Spleen (tissue), 13 donors: ENCODE measurements at places on chromosomes 5 and 9.

- no peak for DNase-seq
Observed at GRCh38 chr9:26357803-26358344, 534.7 kb downstream of the CAAP1 start.

- DNase-seq, result no peak
Observed at GRCh38 chr5:141914797-141915196, 8.9 kb upstream of the DELE1 start.

DNA sequence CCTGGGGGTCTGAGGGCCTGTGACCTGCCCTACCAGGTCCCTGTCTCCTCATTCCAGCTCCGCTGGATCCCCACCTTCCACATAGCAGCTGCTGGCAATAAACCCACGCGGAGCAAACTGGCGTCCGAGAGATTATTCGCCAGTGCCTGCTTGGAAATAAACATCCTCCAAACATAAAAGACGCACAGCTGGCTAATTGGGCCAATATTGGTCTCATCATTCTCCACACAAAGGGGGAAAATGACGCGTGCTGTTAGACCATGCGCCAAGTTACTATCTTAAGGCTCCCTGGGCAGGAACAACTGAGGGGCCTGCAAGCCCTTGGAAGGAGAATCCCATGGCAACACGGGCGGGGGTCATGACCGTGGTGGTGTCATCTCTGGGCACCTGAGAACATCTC is 73.3 kb upstream of the SARDH start:
- no peak for DNase-seq

- DNase-seq, result no peak
Observed at GRCh38 chr9:137534256-137535119, 15.7 kb downstream of the PNPLA7 start.

DNA sequence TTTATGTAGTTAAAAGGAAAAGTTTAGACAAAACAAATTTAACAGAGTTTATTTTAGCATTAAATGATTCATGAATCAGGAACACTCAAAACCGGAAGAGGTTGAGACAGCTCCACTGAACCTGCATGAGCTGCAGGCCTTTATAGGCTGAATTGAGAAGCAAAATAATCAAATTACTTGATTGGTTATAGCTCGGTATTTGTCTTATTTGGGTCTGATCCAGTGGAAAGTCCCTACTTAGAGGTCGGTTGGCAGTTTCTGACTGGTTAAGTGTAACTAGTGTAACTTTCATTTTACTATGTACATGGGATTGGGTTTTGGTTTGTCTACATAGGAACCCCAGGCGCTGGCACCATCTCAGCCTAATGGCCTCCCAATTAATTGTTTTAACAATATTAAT is 74.1 kb upstream of the PIK3R1 start:
- no peak for DNase-seq
